Substantia nigra (tissue), 51 donors: ENCODE measurements at places on chromosomes 2 and 18.

- DNase-seq = no peak
Measured at GRCh38 chr2:4354678-4355077, 651.3 kb downstream of the DCDC2C start.

DNA sequence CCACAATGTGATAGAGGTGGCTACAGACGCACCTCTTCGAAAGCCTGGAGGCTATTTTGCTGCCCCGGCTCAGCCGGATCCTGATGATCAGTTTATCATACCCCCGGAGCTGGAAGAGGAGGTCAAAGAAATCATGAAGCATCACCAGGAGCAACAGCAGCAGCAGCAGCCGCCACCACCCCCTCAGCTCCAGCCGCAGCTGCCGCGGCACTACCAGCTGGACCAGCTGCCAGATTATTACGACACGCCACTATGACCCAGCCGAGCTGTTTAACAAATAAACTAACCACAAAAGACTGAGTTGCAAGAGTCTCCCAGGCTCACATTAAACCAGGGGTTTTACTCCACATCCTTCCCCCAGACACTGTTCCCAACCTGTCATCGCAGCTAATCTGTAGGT lies 263.8 kb downstream of the PHLPP1 start:
- peak; percentile 73 for DNase-seq

- DNase-seq = no peak
Measured at GRCh38 chr2:240141736-240142135, 1.3 kb upstream of the OTOS start.

DNA sequence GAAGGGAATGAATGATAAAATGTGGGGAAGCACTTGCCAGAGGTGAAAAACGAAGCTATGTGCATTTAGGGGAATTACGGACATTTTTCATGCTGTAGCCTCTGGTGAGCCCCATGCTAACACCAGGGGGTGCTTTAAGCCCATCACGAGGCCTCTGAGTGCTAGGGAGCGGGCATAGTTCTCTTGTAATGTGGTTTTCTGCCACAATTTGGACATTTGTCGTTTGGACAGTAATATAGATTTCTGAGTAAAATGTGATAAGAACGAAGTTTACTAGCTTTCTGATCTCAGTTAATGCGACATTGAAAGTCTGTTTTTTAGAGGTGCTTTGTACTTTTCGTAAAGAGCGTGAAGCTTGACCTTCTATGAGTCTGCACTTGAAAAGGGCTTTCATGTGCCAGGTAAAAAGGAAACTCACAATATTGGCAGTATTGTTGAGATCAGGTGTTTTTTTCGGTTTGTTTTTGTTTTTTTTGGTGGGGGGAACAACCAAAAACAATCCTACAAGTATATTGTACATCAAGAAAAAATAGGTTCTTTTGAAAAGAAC lies 50.6 kb downstream of the TRAF3IP1 start:
- no peak for DNase-seq

DNA sequence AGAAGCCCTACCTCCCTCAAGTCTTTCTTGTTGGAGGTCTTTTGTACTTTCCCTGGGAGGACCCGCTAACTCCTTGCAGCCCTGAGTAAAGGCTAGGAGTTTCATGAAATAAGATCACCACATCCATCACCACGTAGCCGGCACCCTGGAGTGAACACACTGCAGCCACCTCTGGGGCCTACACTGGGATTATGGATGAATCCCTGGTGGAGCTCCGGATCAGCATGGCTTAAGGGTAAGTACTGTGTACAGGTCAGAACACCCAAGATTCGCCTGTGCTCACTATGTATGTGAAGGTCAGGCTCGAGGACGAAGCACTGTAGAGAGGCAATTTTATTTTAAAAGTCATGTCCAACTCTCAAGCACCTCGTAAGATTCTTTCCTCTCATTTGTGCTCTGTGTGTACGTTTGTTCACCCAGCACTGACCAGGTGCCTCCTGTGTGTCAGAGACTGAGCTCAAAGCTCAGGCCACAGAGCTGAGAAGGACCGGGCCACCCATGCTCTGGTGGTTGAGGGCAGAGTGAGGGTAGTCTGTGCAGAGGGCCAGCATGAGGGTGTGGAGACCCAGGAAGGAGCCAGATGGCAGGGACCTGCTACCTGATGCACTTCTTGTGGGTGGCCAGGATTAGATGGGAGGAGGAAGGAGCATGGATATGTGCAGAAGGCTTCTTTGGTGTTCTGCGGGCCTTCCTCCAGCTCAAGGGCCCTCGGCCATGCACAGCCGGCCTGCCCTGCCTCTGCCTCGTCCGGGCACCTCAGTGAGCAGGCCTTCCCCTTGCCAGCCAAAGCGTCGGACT lies 66.7 kb upstream of the TFCP2L1 start:
- no peak for DNase-seq

GRCh38 chr2:161556440-161556839 lies 67.8 kb upstream of the SLC4A10 start:
- no peak for DNase-seq

DNA sequence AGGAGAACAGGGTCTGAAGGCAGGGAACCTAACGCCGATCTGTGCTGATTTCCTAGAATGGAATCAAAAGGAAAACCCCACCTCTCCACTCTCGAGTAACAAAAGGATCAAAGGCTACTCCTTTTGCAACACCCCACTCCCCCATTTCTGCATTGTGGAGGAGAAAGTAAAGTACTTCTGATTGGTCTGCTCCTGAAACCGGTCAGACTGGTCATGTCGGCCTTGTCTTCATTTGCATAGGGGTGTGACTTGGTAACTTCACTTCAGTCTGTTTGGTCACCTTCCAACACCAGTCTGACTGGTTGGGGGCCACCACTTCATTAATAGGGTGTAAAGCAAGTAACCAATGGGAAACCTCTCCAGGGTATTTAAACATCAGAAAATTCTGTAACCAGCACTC lies 771.9 kb downstream of the ERBB4 start:
- DNase-seq = no peak

GRCh38 chr2:75608684-75609333 lies 37.8 kb upstream of the MRPL19 start:
- peak; percentile 68 for DNase-seq

DNA sequence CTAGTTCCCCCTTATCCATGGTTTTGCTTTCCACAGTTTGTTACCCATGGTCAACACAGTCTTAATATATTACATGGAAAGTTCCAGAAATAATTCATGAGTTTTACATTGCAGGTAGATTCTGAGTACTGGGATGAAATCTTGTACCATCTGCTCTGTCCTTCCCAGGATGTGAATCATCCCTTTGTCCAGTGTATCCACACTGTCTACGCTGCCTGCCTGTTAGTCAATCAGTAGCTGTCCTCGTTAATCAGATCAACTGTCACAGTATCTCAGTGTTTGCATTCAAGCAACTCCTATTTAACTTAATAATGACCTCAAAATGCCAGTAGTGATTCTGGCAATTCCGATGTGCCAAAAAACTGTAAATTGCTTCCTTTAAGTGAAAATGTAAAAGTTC lies 76.3 kb downstream of the DYNC1I2 start:
- DNase-seq = no peak

DNA sequence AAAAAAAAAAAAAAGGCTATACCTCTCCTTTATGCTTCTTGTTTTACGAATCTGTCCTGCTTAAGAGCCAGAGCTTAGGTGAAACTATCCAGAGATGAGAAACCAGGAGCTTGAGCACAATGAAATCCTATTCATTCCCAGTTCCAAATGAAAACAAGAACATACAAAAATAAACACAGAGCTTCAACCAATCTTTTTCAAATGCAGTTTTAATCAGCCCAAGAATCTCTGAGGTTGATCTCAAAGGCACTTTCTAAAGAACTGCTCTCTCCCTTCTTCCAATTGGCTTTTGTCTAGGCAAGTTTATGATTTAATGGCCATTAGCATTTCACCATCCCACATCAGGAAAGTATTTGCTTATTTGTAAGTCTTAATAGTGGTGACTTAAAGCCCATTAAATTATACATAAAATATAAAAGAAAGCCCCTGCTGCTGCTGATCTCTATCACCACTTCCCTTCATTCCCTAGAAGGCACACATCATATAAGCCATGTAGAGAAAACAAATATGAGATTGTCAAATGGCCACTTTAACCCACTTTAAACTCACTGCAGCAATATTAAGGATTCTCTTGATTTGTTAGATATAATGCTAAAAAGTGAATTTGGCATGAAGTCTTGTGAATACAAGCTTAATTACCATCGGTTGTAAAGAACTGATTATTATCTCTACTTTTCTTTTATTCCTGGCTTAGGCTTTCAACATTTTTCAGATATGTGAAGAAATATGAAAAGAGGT lies 29.3 kb upstream of the SCN9A start:
- no peak for DNase-seq

GRCh38 chr2:165277860-165278656 lies 38.8 kb downstream of the SCN2A start:
- DNase-seq = no peak

GRCh38 chr18:77711096-77711495 lies 461.4 kb downstream of the GALR1 start:
- no peak for DNase-seq

DNA sequence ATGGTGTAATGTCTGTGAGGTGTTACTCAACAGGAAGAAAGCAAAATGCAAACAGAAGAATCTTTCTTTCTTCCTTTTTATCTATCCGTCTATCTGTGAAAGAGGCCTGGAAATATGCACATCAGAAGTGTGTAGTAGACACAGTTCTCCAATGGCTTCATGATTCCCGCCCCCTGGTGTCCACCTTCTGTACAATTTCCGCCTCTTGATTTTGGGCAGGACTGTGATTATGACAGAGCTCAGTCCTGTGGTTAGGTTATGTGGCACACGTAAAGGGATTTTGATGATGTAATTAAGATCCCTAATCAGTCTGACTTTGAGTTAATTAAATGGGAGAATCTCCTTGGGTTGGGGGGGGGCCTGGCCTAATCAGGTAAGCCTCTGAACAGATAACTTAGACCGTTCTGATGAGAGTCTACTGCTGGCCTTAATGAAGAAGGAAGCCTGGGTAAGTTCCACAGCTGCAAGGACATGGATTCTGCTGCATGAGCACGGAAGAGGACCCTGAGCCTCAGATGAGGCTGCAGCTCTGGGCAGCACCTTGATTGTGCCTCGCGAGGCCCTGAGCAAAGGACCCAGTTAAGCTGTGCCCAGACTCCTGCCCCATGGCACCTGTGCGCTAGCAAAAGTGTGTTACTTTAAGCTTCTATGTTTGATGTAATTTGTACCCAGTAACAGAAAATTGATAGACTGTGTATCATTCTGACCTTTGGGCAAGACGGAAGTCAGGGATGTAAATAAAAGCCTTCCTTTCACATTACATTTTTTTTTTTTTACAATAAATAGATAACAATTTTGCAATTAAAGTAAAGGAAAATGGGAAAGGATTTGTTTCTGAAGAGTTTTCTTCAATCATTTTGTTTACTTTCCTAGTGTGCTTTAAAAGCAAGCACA lies 11.3 kb upstream of the KCNF1 start:
- no peak for DNase-seq

- DNase-seq = no peak
Measured at GRCh38 chr2:202434472-202434871, 58.3 kb downstream of the BMPR2 start.

DNA sequence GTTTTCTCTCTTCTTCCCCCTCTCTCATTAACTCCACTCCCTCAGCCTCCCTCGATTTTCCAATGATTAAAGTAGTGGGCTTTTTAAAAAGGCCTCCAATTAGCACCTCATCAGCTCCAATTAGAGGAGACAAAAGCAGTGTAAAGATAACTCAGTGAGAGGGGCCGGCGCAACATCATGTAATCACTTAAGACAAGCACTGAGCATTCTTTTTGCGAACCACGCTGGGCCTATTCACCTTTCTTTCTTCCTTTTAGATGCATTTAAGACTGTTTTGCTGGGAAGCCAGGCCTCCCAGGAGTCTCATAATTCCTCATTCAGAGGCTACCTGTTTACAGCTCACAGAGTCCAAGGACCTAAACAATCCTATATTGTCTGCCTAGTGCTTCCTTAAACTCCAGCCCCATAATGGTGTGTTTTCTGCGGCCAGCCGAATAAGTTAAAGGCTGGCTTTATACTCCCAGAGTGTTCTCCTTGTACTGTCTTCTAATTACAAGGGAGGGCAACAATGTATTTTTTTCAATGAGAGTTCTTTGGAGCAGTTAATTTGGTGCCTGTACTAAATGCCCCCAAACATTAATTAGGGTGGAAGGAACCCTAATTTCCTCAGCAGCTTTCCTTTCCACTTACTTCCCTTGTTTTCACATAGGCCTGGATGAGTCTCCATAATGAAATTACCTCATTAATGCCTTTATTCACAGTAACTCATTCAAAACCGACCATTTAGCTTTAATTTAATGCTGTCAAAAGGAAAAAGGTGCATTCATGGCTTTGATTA lies 28.0 kb upstream of the LMAN1 start:
- no peak for DNase-seq

DNA sequence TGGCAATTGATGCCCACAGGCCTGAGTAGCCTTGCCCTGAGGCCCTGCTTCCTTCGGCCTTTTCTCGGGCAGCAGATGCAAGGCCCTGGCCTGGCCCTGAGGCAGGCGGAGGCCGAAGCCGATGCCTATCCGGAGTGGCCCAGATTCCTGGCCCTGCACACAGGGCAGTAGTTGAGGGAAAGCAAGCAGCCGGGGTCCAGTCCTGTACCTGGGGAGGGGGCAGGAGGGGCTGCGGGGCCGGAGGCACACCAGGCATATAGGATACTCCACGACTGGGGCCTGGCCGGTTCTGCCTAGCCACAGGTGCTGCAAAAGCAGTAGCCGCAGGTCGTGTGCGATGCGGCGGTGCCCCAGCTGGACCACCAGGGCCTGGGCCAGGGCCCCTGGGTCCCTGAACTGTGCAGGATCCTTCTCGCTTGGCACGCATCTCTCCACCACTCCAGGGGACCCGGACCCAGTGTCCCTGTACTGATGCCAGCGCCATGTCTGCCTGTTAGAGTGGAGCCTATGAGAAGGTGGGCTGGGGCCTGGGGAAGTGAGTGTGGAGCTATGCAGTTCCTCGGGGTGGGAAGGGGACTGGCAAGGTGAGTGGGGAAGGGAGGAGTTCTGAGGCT lies 1.8 kb downstream of the PRR30 start:
- DNase-seq = no peak

DNA sequence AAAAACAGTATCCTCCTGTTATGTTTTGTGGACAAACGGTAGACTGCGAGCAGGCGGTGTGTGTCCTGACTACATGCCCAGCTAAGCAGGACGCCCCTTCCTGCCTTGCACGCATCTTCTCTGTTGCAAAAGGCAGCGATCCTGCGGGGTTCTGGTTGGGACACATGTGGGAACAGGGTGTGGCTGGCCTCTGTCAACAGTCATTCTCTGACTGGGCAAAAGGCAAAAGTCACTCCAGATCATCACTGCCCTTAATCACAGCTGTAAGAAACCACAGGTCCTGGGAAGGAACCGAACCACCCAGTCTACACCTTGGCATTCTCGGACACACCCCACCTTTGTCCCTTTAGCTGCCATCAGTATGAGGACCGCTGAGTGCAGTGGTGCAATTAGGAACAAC lies 44.3 kb upstream of the TMEM87B start:
- DNase-seq = no peak

GRCh38 chr2:235383272-235383843 lies 110.5 kb upstream of the AGAP1 start:
- DNase-seq = peak; percentile 15

- no peak for DNase-seq
Measured at GRCh38 chr2:69195706-69196105, 182.7 kb downstream of the ANTXR1 start.
